ENCODE measurements at places on chromosomes 2 and 18.
A peak's percentile ranks its signal among the peaks of the same experiment; 100 is the strongest.

- no peak for DNase-seq
Observed at GRCh38 chr2:235692671-235693171, 198.9 kb downstream of the AGAP1 start.

- DNase-seq = no peak
Observed at GRCh38 chr2:217842017-217842416, 160.8 kb downstream of the TNS1 start.

GRCh38 chr2:14942987-14943386 lies 310.5 kb downstream of the LRATD1 start:
- DNase-seq = no peak

DNA sequence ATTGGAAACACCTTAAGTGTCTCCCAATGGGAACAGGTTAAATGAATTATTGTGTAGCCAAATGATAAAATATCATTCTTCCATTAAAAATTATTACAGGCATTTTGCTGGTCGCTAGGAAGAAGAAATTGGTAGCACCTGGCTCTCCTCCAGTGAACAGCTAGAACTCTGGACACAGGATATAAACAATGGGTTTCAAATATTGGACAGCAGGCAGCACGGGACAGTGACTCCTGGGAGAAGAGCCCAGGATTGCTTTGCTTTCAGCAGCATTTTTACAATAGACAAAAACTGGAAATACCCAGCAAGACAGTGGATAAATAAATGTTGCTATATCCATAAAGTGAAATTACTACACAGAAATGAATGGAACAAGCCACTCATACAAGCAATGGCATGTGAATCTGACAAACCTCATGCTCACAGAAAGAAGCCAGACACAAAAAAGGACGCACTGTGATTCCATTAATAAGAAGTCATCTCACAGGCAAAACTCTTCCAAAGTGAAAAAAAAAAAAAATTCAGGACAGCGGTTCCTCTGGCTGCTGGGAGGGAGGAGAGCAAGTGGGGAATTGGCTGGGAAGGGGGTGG lies 50.5 kb downstream of the LAMA1 start:
- DNase-seq = no peak

GRCh38 chr18:57008001-57008686 lies 138.7 kb upstream of the BOD1L2 start:
- no peak for DNase-seq

- no peak for DNase-seq
Observed at GRCh38 chr2:46050027-46050426, 247.2 kb upstream of the EPAS1 start.

- DNase-seq = no peak
Observed at GRCh38 chr2:27581417-27582128, 1.3 kb upstream of the ZNF512 start.

DNA sequence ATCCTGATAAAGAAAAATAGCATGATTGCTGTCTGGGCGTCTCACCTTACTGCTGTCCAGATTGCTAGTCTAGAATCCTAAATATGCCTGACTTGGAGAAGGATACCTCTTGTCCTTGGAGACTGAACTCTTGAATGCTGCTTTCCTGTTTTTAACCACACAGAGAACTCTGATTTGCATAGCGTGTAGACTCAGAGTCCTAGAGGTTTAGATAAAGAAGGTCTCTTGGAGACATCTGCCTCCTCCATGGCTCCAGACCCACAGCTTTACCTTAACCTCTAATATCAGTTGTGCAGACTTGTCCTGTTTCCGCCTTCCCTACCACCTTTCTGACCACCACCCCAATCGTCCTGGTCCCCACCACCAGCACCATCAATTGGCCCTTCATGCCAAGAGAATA lies 292.6 kb upstream of the CYRIA start:
- DNase-seq = no peak

DNA sequence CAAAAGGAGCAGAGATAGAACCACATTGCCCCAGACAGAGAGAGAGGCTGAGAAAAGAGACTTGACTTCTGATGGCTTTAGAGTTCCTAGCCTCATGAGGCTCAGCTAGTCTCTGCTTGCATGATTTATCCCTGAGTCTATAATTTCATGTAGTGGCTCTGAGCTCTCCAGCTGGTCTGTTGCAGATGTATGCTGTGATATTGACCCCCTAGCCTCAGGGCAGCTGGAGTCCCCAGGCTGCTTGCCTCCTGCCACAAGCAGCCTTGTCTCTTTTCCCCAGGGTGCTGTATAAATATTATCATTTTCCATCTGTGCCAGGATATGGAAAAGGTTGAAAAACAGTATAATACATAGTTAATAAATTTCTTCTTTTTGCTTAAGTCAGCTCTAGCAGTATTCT lies 467.6 kb upstream of the CWC22 start:
- no peak for DNase-seq

DNA sequence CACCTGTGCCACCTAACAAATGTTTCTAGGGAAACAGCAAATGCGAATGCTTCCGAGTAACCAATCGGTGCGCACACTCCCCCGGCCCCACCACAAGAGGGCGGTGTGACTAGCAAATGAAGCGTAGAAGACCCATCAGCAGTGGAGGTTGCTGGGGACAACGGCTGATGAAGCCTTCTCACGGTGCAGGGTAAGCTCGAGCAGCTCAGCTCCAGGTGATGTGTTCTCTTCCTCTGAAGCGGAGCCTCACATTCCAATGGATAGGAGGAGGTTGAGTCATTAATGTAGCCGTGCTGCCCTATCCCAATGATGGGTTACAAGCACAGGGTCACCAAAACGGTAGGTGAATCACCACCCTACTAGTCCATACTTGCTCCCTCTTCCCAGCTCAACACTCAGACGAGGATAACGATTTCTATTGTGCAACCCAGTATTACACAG lies 127.6 kb upstream of the TWIST2 start:
- DNase-seq = peak; percentile 40

- DNase-seq = no peak
Observed at GRCh38 chr2:77328134-77328931, 193.8 kb downstream of the LRRTM4 start.

- DNase-seq = no peak
Observed at GRCh38 chr2:68860111-68860510, 11.1 kb downstream of the BMP10 start.

DNA sequence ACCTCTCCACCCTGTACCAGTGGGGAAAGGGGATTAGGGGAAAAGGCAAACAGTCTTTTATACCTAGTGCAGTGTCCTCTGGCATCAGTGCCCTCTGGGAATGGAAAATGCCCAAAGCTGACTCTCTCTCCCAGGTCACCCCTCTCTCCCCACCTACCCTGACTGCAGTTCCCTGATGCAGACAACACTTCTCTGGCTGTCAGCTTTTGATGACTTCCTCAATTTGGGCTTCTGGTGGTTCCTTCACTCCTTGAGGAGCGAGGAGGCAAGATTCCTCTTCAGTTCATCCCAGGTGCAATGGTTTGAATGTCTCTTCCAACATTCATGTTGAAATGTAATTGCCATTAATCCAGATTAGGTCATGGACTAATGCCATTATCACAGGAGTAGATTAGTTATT lies 19.7 kb upstream of the PPM1B start:
- no peak for DNase-seq

DNA sequence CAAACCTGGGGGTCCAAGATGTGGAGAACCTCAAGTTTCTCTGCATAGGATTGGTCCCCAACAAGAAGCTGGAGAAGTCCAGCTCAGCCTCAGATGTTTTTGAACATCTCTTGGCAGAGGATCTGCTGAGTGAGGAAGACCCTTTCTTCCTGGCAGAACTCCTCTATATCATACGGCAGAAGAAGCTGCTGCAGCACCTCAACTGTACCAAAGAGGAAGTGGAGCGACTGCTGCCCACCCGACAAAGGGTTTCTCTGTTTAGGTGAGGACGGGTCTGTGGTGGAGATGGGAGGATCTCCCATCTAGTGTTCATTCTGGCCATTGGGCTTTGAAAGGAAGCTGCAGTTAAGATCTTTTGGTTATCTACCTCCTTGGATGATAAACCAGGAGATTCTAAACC lies 2.9 kb downstream of the CASP10 start:
- no peak for DNase-seq

GRCh38 chr2:174153757-174154680 lies 94.3 kb downstream of the OLA1 start:
- DNase-seq = no peak

DNA sequence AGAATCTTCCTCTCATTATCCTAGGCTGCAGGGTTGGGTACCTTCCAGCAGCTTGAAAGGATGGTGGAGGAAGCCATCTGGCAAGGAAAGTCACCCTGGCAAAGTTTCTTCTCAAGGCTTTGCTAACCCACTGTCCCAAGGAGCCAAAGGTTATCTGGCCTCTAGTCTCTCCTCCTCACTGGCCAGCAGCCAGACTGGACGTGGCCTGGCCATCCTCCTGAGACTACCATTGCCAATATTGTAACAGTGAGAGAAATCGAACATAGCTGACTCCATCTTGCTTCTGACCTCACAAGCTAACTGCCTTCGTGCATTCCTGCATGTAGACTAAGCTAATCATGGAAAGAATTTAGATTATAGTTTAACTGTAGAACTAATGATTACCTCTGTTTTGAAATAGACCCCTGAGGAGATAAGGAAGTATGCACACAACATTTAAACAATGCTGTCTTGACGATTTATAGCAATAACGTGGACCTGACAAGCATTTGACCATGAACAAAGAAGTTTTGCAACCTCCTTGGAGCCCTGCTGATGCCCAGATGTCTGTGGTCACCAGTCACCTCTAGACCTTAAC lies 7.8 kb upstream of the ANXA4 start:
- DNase-seq = no peak

DNA sequence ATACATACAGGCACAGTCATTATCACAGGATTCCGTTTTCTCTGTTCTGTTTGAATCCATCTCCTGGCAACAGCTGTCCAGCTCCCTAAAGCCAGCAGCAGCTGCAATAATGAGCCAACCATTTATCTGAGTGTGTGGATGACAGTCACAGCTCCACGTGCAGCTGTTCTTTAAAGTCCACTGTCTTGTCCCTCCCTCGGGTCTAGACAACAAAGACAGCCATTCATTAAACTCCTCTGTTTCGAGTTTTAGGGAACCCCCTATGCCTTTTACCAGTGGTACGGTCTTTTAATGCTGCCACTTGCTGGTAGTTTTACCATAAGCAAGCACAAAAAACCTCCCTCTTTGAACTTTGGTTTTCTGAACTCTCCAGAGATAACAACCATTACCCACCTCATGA lies 16.0 kb upstream of the MSGN1 start:
- DNase-seq = no peak

DNA sequence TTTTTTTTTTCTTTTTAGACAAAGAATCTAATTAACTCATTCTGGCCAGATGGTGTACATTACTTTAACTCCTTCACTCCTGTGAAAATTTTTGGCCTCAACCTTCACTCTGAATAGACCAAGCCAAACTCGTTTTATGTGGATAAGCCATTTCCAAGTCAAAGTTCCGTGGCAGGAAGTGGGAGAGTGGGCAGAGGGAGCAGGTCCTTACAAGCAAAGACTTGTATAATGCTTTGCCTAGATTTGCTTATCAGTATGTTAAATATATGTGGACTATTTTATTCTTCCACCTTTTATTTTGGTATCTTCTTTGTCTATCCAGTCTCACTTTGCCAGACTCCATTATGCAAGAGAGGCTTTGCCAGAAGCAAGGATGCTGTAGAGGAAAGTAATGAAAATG lies 178.1 kb upstream of the TNP1 start:
- no peak for DNase-seq

DNA sequence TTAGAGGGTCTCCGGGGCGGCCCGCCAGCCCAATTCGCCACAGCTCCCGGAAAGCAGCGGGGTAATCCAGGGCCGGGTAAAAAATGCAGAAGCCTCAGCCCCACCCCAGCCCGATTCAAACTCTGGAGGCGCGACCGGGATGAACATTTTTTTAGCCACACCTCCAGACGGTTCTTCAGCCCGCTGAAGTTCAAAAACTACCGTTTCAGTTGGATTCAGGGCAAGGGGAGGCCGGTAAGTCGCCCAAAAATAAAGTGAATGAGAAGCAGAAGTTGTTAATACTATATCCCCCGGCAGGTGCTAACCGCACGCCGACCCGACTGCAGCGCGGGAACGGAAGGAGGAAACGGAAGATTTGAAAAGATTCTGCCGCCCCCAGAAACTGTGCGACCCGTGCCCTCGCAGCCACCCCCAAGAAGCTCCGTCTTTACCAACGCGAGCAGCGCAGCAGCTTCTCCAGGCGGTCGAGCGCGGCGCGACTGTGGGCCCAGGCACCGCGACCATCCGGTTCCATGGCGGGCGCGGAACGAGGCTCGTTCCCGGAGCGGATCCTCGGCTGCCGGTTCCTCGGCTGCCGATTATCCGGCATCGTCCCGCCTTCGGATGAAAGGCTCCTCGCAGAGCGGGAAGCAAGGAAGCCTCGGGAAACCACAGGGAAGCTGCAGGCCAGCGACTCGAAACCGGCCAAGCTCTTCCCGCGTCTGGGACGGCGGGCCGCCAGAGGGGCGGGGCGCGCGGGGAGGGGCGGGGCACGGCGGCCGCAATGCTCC lies at the start of gene BARD1:
Gene BARD1, minus strand, starts transcription at position 703 of the 770 bp plus-strand sequence. Its CDS starts 114 bp downstream, at position 589.
- peak; percentile 8 for DNase-seq

- DNase-seq = no peak
Observed at GRCh38 chr2:240934701-240935102, 28.6 kb downstream of the CROCC2 start.

GRCh38 chr18:3265564-3266033 lies 3.7 kb downstream of the MYL12B start:
- no peak for DNase-seq

DNA sequence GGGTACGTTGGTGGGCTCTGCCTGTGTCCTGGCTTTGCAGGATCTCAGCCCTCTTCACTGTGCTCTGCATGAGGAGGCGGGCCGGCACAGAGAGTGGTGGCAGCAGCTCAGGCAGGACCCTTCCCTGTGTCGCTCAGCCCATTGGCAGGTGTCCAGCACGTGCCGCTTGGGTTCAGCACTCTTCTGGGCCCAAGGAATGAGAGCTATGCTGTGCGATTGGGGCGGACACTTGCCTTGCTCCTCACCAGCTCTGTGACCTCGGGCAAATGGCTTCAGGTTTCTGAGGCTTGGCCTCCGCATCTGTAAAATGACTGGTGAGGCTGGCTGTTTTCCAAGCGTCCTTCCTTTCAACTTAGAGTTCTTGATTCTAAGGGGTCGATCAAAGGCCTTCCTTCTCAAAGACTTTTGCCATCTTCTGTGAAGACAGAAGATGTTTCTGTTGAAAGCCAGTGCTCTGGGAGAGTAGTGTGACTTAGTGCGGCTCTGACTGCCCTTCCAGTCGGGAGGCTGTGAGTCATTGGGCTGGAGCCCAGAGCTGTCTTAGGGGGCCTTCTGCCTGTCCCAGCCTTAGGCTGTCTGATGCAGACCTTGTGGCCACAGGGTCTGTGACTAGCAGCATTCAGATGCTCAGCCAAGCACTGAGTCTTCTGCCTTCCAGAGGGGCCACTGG lies 35.6 kb downstream of the GLI2 start:
- DNase-seq = no peak

DNA sequence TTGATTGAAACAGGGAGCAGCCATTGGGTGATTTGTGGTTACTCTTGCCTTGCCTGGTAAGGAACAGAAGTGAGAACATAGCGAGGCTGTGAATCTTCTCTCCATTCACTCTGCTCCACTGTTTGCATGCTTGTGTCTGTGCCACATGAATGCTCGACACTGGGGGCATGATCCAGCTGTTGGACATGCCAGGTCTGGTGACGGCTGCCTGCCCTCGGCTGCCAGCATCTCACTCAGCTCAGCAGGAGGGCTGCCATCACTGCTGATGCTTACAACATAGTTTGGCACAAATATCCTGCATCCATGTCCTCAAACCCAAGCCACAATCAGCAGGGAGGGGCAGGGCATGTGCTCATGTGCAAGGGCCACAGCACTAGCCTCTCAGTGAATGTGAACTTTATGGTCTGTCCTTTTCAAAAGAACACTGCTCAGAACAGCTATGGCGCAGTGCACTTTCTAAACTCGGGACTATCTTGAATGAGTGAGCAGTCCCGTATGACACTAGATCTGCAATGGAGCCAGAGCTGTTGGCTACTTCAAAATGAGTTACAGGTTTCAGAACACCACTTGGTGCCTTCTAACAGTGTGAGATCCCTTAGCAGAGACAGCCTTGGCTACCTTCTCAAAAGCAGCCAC lies 126.3 kb downstream of the NRP2 start:
- DNase-seq = no peak
